Left renal cortex interstitium (tissue), 4 donors: ENCODE measurements at places on chromosomes 12 and 14. TPM values are rescaled to one million over a fixed set of nuclear protein-coding genes. Genes with fewer than 3 reads are reported as not detected.

Gene YEATS4
- polyA plus RNA-seq, result 30.3 TPM

- DNase-seq, result no peak
These were observed 134.9 kb upstream of the MAX start for GRCh38 chr14:65237023-65237814.

GRCh38 chr12:20436316-20436715 lies 68.0 kb downstream of the PDE3A start:
- DNase-seq, result no peak

DNA sequence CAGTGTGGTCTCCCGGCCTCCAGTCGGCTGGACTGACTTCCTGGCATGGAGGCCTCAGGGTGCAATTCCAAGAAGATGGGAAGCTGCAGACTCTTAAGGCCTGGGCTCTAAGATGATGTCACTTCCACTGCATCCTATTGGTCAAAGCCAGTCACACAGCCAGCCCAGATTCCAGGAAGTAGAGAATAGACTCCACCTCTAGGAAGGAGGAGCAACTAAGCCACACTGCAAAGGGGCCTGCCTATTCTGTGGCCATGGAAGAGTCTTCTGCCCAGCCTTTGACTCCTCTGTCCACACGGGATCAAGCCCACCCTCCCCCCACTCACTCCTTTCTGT lies 103.9 kb upstream of the RFLNA start:
- no peak for DNase-seq

DNA sequence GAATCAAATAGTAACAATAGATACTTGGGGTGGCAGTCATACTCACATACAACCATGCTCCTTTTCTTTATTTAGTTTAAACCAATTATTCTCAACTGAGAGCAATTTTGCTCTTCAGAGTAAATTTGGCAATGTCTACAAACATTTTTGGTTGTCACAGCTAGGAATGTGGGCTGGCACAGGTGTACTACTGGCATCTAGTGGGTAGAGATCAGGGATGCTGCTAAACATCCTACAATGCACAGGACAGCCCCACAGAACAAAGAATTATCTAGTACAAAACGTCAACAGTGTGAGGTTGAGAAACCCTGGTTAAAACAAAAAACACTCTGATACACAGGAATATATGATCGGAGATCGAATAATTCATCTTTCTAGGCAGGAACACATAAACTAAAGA lies 186.5 kb downstream of the NELL2 start:
- no peak for DNase-seq
